ENCODE measurements at places on chromosomes 6 and 20.

- no peak for DNase-seq
Observed at GRCh38 chr20:50866036-50866685, 65.1 kb downstream of the ADNP start.

DNA sequence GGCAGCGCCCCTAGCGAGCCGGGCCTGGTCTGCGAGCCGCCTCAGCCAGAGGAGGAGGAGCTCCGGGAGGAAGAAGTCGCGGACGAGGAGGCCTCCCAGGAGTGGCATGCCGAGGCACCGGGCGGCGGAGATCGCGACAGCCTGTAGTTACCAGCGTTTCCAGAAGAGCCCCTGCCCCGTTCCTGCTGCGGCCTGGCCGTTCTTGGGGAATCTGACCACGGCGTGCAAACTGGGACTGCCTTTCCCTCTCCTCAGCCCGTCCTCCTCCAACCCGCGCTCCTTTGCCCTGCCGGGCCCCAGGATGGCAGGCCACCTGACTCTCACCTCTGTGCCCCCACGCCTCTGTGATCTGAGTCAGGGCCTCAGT is 802 bp downstream of the HDGFL1 start:
- DNase-seq: peak; percentile 78

GRCh38 chr20:49674383-49675352 is 39.0 kb downstream of the B4GALT5 start:
- DNase-seq: no peak

DNA sequence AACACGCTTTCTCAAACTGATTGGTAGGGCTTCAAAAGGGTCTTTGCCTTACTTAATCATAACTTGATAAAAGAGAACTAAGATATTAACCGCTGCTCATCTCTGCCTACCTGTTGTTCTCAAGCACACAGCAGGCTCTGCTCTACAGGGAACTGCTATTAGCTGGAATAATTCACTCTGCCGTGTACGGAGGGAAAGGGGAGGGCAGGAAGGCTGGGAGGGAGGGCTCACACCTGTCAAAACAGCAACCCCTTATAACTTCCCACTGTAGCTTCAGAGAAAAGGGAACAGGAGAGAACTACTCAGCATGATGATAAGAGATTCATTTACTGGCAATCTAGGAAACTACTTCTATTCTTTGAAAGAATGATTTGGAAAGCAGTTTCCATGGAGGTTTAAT is 75.1 kb downstream of the ZMYND8 start:
- no peak for DNase-seq

DNA sequence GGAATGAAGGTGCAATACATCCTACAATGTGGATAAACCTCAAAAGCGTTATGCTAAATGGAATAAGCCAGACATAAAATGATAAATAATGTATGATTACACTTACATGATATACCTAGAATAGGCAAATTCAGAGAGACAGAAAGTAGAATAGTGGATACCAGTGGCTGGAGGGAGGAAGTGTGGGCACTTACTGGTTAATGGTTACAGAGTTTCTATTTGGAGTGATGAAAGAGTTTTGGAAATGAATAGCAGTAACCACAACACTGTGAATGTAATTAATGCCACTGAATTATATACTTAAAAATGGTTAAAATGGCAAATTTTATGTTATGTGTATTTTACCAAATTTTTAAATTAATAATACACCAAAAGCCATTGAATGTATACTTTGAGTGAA is 71.4 kb upstream of the CST7 start:
- DNase-seq: no peak

- DNase-seq: no peak
Observed at GRCh38 chr6:109854541-109855308, 123.4 kb upstream of the GPR6 start.

- no peak for DNase-seq
Observed at GRCh38 chr20:64052326-64052722, 2.9 kb upstream of the SOX18 start.

DNA sequence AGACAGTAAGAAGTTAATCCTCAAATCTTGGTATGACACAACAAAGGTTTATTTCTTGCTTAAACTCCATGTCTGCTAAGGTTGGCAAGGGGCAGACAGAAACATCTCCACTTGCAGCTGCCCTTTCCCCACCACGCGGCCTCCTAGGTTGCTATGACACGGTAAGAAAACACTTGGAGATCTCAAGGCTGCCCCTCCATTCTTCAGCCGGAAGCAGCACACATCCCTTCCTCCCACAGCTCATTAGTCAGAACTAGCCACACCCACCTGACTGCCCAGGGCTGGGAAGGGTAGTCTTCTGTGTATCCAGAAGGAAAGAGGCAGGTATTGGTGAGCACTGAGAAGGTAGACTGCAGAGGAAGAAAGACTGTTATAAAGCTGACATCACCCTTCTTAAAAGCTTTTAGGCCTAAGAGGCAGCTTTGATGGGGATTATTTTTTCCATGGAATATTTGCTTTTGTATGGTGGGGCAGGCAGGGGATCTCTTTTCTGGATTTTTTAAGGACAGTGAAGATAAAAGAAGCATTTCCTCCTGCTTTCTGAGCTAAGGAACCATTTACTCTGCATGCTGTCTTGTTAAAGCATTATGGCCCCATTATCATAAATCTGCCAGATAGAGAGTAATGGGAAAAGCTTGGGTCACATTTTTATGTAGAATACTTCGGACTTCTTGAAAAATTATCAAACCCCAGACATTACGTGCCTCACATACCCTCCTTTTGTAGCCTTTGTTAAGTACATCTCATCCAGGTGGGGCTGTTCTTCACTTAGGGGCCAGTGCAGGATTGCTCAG is 41.6 kb downstream of the MRAP2 start:
- DNase-seq: no peak
